ENCODE measurements at places on chromosomes 2 and 18. TPM values are rescaled to one million over a fixed set of nuclear protein-coding genes. Genes with fewer than 3 reads are reported as not detected.

- peaks cover 7% of the 10 kb centered on the region for H3K4me1 ChIP-seq
- no peak overlapping the region for H3K4me3 ChIP-seq
Measured at GRCh38 chr2:109517118-109517889, 96.5 kb downstream of the SEPTIN10 start.

DNA sequence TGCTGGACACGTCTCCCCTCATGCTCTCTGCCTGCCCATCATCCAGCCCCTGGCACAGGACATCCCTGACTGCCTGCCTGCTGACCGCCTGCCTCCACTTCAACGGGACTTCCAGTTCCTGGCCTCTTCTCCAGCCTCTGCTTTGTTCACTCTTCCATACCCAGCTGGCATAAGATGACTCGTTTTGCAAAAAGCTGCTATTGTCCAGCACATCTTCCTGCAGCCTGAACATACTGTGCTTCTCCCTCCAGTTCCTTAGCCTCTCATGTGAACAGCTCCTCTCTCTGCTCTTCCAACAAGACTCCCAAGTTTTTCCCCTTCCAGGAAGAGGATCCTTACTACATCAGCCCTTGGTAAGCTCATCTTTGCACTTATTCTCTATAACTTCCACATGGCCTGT is 62.4 kb upstream of the SKOR2 start:
- H3K36me3 ChIP-seq: no peaks in the 10 kb centered on the region
- DNase-seq: no peak
- H3K4me3 ChIP-seq: no peak overlapping the region
- H3K27me3 ChIP-seq: peaks cover 7% of the 10 kb centered on the region
- H3K4me1 ChIP-seq: no peaks in the 10 kb centered on the region

DNA sequence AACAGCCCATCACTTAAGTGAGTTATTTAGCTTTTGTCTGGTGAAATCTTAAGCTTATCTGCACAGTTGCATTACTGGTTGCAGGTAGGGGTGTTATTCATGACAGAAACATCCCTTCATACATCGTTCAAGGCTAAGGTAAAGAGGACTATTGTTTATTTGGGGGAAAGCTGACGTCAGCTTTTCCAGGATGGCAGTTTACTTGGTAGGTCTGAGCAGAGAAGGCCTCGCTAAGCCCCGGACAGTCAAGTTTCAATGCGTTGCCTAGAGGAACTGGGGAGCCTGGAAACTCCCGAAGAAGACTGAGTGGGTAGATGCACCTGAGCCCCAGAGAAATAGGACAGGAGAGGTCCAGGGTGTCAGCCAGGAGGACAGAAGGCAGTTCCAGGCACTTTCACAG is 2.2 kb downstream of the RNU4ATAC start:
- H3K4me3 ChIP-seq: no peak overlapping the region
- no peaks in the 10 kb centered on the region for H3K27me3 ChIP-seq
- H3K4me1 ChIP-seq: peaks cover 52% of the 10 kb centered on the region
- peaks cover 3% of the 10 kb centered on the region for H3K36me3 ChIP-seq

DNA sequence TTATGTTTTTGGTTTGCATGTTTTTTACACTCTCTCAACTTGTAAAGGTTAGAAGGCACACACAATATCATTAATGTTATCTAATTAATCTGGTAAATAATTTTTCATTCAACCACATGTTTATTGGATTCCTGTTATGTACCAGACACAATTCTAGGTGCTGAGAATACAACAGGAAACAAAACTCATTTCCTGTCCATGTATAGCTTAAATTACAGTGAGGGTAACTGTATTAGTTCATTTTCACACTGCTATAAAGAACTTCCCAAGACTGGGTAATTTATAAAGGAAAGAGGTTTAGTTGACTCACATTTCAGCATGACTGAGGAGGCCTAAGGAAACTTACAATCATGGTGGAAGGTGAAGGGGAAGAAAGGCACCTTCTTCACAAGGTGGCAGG is 270.5 kb downstream of the TRIB2 start:
- no peak for DNase-seq
- no peak overlapping the region for H3K4me3 ChIP-seq
- H3K4me1 ChIP-seq: peaks cover 6% of the 10 kb centered on the region
- H3K27ac ChIP-seq: no peak overlapping the region

GRCh38 chr2:33383855-33384598 is 92.4 kb upstream of the RASGRP3 start:
- H3K4me1 ChIP-seq: no peaks in the 10 kb centered on the region
- no peak overlapping the region for H3K4me3 ChIP-seq
- DNase-seq: no peak
- H3K36me3 ChIP-seq: no peaks in the 10 kb centered on the region

Gene ADCYAP1
- total RNA-seq: not detected

Gene GPR75
- 1.9 TPM for total RNA-seq

Measured in activated CD4-positive, alpha-beta T cell treated with anti-CD3 and anti-CD28 coated beads, Interleukin-2, amount 10 ng/mL, durations not matched to agents 7 days and 5 days (primary cell).